ENCODE measurements at places on chromosomes 7 and 10.
A peak's percentile ranks its signal among the peaks of the same experiment; 100 is the strongest.

GRCh38 chr7:2513702-2514101, 5.9 kb upstream of the LFNG start:
- DNase-seq: no peak

- DNase-seq: peak; percentile 67
These were observed 56.1 kb upstream of the GRB10 start for GRCh38 chr7:50838675-50839377.

GRCh38 chr7:121330053-121330833, 1.4 kb downstream of the WNT16 start:
- no peak for DNase-seq

GRCh38 chr10:77085344-77085743, 552.3 kb downstream of the KCNMA1 start:
- DNase-seq: no peak

GRCh38 chr10:104640339-104641186, 527 bp upstream of the SORCS3 start:
- DNase-seq: no peak

GRCh38 chr7:64651203-64651602, 14.7 kb upstream of the ZNF107 start:
- DNase-seq: no peak

GRCh38 chr7:18353339-18353738, 142.2 kb upstream of the HDAC9 start:
- DNase-seq: no peak

- no peak for DNase-seq
These were observed 148.8 kb upstream of the AGR3 start for GRCh38 chr7:17030559-17030958.

- no peak for DNase-seq
These were observed 8.9 kb downstream of the AGFG2 start for GRCh38 chr7:100547872-100548271.

DNA sequence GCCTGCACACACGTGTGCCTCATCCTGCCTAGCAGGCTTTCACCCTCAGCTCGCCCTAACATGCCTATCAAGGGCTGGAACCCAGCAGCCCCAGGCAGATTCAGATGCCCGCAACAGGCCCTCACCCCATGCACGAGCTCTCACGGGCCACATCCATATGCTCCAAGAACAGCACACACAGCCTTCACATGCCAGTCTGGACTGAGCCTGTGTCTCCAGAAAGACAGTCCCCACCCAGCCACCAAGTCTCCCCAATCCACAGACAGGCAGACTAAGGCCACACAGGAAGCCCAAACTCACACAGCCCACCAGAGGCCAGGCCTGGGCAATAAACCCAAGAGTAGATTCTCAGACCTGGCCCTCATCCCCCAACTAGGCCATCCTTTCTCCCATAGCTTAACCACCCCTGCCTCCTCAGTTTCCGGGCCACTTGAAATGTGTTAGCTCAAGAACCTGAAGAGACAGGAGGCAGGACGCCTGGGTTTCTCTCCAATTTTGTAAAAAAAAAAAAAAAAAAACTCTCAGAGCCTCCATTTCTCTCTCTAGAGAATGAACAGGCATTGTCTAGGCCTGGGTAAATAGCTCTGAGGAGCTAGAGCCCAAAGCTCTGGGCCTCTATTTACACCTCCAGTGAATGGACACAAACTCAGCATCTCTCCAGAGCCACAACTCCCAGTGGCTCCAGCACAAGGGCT, 6.8 kb downstream of the LDB1 start:
- no peak for DNase-seq

DNA sequence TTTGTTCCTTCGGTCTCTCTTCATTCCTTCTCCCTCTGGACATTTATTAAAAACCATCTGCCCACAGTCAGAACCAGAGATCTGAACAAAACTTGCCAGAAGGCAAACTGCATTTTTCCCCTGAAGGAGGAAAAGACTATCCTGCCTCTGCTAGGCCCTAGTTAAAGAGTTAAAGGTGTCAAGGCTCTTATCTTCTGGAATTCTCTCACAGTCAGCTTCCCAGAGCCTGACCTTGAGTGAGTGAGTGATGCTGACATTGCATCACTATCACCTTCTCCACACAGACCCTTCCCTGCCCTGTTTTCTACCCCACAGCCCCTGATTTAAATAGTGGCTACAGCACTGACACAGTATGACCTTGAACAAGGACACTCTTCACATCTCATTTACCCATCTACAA, 16.4 kb downstream of the FRMPD2 start:
- no peak for DNase-seq

- DNase-seq: no peak
These were observed 72.2 kb upstream of the TMEM140 start for GRCh38 chr7:135075716-135076115.

GRCh38 chr10:14009371-14010100, 321.2 kb downstream of the FRMD4A start:
- DNase-seq: no peak

Measured in psoas muscle (tissue), 8 donors.